ENCODE measurements at places on chromosomes 16 and 17.

- no peak for DNase-seq
Observed at GRCh38 chr16:46882940-46883307, 1.2 kb upstream of the GPT2 start.

- DNase-seq, result no peak
Observed at GRCh38 chr17:62696726-62697490, 69.4 kb downstream of the MRC2 start.

DNA sequence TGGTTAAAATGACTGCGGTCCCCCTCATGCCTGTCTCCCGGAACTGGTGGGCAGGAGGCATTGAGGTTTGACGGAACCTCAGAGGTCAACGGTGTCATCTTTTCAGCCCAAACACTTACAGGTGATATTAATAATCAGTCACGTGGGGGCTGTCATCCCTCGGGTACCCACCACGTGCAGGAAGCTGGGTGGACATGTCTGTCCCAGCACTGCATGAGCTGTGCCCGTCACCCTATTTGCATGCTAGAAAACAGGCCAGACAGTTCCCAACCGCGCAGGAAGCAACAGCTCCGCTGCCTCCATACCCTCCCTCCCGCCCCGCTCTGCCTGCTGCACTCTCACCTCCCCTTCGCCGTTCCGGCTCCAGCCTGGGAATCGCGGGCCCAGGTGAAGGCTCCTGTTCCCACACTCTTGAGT is 1.4 kb downstream of the SYNGR3 start:
- DNase-seq, result no peak

GRCh38 chr16:5621826-5622225 is 524.2 kb upstream of the EEF2KMT start:
- no peak for DNase-seq

GRCh38 chr17:50317121-50317520 is 28.8 kb upstream of the XYLT2 start:
- DNase-seq, result no peak

GRCh38 chr16:23298290-23298915 is 3.7 kb upstream of the SCNN1B start:
- no peak for DNase-seq

DNA sequence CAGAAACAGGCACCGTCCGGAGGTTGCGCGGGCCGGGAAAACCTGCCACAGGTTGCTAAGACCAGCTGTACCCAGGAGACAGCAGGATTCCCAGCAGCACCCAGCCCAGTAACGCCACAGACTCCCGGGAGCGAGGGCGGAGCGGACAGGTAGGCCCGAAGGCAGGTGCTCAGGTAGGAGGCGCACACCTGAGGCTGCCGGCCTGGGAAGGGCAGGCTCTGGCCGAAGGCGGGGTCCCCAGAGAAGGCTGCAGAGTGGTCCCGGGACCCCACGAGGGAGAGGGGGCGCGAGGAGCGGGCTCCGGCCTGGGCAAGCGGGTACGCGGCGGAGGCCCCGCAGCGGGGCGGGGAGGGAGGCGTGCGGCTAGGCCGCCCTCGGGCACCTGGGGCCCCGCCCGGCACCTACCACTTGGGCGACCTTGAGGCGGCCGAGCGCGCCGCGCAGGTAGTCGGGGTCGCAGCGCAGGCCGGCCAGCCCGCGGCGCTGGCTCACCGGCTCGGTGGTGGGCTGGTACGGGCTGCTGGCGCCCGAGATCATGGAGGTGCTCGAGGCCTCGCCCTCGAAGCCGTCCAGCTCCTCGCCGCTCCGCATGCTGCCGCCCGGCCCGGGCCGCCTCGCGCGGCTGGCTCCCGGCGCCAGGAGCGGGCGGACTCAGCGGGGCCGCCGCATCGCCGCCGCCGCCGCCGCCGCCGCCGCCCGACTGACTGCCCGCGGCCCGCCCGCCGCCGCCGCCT is 441 bp downstream of the CMTM4 start:
- no peak for DNase-seq

GRCh38 chr17:57873261-57874057 is 23.6 kb upstream of the MRPS23 start:
- no peak for DNase-seq

GRCh38 chr17:39754958-39755553 is 17.3 kb downstream of the GRB7 start:
- no peak for DNase-seq

DNA sequence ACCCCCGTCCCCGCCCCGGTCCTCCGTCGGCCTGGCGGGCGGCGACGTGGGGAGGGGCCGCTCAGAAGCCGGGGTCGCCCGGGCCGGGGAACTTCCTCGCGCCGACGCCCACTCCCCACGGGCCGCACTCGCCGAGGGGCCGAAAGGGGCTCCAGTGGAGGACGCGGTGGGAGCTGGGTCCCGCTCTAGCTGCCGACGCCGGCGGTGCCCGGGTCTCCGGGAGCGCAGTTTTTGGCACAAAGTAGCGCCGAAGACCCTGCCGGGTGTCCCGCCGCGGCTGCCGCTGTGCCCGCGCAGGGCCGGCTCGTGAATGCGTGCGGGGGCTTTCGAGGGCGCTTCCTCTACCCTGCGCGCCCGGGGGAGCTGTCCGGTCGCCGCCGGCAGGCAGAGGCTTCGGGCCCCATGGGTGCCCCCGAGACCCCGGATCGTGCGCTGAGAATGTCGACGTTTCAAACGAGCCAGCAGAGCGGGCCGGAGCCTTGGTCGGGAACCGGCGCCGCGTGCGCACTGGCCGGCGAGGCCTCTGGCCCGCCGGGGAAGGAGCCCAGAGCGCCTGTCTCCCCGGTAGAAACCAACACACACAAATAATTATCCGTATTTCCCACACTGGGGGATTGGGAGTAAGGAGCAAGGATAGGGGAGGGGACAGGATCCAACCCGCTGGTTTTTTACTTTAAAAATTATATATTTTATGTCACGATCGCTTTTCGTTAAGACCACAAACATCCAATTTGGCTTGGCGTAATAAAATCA is 46.6 kb upstream of the SLC38A10 start:
- DNase-seq, result peak; percentile 16

- DNase-seq, result peak; percentile 64
Observed at GRCh38 chr17:8162233-8162996, at the start of gene VAMP2. Gene VAMP2 (minus strand): TSS chr17:8162948. CDS start chr17:8162879, 69 bp downstream.

GRCh38 chr16:29857133-29857760 is 5.8 kb downstream of the CDIPT start:
- DNase-seq, result peak; percentile 52

GRCh38 chr16:24986512-24987303 is 28.5 kb downstream of the ARHGAP17 start:
- peak; percentile 90 for DNase-seq

- peak; percentile 72 for DNase-seq
Observed at GRCh38 chr17:79777894-79778503, at the start of gene CBX2. Gene CBX2 (plus strand): TSS chr17:79778148. CDS start chr17:79778236, 88 bp downstream.

GRCh38 chr17:28944862-28945741 is 6.2 kb downstream of the PHF12 start:
- DNase-seq, result peak; percentile 33

DNA sequence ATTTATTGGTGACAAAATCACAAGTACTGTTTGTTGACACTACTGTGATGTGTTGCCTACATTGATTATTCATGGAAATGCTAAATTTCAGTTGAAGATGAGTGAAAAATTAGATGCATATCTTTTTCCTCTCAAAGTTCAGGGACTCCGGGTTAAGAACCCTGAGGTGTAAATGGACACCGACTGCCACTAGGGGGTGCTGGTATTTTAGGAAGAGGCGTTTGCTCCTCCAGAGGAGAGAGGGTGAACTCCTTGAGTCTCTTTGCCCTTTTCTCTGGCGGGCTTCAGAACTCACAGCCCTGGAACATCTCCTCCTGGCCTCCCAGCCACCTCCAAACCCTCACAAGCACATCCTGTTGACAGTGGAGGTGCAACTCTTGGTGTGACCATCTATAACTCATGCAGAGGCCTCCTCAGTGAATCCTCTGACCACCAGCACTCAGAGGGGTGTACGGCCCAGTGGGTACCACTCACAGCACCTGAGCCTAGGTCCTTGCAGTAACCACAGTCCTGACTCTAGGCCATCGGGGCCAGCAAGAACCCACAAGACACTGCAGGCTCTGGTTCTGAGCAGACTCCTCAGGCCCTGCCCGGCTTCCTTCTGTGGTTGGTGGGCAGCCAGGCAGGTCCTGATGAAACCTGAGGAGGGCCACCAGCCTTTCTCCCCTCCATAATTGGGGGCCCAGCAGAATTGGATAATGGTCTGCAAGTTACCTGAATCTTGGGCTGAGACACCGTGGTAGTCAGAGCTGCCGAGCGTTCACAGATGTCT is 26.2 kb upstream of the PIK3R5 start:
- DNase-seq, result peak; percentile 62

DNA sequence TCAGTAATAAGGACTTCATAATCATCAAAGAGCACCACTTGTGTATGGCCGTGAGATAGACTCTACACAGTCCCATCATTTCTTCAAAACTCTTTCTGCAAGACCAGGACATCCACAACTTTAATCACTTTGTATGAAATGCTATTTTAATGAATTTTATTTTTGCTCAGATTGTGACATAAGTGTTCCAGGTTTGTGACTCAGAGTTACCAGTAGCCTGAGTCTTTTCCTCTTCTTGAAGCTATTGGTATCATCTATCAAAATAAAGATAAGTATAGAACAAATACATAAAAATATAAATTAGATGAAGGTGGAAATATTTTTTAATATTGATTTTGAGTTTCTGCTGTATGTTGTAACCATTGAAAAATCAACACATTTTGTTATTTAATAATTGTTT is 16.6 kb upstream of the VWA3A start:
- no peak for DNase-seq

DNA sequence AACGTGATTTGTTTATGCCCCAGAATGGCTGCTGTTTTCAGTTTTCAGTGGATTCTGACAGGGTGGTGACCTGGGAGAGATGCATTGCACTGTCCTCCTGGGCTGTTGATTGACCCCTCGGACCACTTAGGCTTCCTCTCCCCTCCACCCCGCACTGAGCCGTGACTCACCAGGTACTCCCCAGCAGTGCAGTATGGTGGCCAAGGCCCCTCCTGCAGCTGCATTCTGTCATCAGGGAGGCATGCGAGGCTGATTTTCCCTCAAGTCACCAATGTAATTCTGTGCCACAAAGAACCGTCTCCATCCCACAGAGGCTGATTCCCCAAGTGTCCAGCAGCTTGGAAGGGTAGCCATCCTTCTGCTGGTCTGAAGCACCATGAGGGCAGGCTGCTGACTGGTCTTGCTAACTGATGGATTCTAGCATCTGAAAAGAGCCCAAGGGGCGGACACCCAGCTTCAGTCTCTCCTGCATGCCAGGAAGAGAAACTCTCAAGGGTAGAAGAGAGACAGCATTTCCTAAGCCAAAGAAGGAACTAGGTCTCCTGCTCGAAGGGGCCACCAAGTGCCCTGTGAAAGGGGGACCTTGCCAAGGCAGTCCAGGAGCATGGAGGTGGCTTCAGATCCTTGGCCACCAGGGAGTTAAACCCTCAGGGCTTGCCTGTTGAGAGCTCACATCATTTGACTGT is 148.1 kb downstream of the SOCS1 start:
- DNase-seq, result peak; percentile 64

DNA sequence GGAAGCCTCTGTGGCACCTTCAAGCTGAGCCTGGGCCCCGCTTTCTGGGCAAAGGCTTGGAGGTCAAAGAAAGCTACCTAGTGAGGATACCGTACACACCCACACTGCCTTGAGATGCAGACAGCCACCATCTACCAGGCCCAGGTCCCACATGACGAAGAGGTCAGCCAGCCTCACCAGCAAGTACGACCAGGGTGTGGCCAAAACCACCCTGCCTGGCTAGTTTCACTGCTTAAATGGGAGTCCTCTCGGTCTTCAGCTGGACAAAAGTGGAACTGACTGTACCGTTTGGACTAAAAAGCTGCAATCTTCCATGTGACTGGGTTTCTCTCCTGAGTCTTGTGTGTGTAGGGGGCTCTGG is 21.6 kb downstream of the VASN start:
- no peak for DNase-seq

DNA sequence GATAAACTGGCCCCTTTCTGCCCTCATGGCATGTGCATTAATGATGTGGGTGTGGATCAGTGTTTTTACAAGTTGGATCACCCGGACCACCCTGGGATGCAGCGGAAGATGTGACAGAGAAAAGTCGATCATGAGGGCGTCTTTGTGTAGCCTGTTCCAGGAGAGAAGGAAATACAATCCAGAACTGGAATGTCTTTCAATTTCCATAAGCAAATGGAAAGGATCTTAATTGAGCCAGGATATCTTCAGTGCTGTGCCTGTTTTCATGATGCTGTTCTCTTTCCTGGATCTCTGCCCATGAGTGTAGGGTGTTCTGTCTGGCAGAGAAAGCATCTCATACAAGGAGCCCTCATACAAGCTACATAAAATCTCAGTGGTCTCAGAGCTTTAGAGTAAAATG is 481.4 kb downstream of the XYLT1 start:
- no peak for DNase-seq

- DNase-seq, result no peak
Observed at GRCh38 chr17:19333132-19333440, 29.4 kb downstream of the B9D1 start.

DNA sequence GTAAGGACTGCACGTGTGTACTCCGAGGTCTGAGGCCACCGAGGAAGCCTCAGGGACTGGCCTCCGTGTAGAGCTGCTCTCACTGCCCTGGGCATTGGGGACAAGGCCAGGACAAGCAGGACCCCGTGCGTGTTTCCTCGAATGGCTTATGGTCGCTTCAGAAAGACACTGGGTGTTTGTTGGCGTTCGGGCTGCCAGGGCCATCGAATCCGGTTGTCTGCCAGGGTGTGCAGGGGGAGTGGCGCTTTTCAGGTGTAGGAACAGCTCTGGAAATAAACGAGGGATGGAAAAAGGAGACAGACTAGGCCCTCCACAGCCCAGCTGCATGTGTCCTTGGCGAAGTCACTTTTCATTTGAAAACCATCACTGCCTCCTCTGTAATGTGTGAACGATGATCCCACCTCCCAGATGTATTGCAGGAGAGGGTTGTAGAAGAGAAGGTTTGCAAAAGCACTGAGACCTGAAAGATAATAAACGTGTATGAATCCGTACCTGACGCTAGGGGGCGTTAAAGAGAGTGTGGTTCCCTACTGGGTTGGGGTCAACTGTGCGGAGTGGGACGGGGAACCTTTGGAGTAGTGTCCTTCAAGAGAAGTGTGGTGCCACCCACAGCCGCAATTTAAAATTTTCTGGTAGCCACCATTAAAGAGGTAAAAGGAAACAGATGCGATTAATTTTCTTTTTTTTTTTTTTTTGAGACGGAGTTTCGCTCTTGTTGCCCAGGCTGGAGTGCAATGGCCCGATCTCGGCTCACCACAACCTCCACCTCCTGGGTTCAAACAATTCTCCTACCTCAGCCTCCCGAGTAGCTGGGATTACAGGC is 2.1 kb upstream of the ZSCAN10 start:
- peak; percentile 34 for DNase-seq

- DNase-seq, result peak; percentile 93
Observed at GRCh38 chr17:68053231-68054013, 17.9 kb downstream of the KPNA2 start.

GRCh38 chr16:407253-407652 is 5.6 kb downstream of the DECR2 start:
- no peak for DNase-seq

DNA sequence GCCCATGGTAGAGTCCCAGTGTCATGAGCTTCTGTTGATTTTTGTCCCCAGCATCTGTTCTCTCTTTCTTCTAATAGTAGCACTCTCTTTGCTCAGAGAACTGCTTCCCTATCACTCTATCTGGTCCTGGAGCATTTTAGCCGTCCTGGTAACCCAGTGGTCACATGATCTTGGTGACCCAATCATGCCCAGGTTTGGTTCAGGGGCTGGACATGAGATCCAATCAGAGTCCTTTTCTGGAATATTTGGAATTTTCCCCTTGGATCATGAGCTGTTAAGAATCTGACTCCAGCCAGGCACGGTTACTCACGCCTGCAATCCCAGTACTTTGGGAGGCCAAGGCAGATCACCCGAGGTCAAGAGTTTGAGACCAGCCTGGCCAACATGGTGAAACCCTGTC is 197.0 kb downstream of the RAB11FIP4 start:
- DNase-seq, result no peak

Measured in fibroblast of upper back skin (primary cell).